Right ventricle myocardium superior (tissue), 1 donor: ENCODE measurements at places on chromosomes 1 and 21.

GRCh38 chr1:245915406-245915805 lies 591.7 kb downstream of the SMYD3 start:
- DNase-seq: no peak

GRCh38 chr1:202860744-202861419 lies 28.1 kb downstream of the RABIF start:
- peak; percentile 50 for DNase-seq

GRCh38 chr1:237470712-237471338 lies 419.9 kb downstream of the ZP4 start:
- DNase-seq: peak; percentile 65

DNA sequence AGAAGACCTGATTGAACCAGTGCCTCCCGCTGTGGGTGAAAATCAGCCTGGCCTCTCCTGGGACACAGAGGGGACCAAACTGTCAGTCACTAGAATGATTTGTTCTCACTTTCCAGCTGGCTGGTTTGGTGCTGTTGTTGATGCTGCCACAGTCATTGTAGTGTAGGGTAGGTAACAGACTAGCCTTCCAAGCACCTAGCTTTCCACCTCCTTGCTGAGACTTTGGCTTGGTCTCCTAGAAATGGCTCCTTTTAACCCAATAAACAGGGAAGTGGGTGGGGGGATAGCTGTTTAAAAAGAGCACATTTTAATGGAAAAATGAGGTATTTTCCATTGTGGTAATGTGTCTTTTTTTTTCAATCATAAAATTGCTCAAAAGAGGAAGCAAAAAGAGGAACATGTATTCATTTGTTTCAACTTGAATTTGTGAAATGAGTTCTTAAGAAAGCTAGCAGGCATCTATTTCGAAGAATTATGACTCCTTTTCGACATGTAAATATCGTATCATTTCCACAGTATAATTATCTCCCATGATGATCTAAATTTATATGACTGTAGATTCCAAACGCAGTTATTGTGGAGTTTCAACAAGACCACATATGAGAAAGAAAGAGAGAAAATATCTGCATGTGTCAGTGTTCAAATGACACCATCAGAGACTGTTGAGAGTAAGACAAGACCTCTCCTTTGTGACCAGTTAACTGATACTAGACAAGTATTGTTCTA lies 190.1 kb downstream of the HLX start:
- DNase-seq: no peak

DNA sequence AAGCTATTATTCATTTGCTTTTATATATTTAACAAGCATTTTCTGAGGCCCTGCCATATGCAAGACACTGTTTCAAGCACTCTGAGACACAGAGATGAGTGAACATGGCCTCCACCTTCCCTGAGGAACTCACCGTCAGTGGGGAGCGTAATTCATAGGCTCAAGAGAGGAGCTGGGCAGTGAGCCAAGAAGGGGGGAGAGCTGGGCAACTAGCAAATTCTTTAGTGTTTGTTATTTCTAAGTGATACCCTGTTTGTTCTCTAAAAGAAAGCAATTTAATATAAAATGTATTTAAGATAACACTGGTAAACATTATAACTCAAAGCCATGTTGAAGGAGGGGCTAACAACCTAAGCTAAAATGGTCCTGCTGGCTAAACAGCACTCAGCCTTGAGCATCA lies 119.2 kb upstream of the NGF start:
- no peak for DNase-seq

DNA sequence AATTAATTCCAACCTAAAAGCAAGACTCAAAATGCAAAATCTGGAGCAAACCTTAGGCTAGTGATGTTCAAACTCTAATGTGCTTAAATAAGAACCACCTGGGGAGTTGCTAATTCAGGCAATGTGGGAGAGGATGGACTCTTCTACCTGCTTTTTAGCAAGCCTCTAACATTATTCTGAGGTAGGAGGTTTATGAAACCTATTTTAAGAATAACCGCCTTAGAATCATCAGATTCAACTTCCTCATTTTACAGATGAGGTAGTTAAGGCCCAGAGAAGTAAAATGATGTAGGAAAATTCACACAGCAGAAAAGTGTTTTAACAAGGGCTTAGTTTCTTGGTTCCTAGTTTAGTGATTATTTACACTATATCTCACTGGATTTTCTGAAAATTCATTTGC lies 8.6 kb upstream of the NTNG1 start:
- DNase-seq: no peak

GRCh38 chr21:41848533-41848932 lies 30.6 kb downstream of the PRDM15 start:
- DNase-seq: no peak

DNA sequence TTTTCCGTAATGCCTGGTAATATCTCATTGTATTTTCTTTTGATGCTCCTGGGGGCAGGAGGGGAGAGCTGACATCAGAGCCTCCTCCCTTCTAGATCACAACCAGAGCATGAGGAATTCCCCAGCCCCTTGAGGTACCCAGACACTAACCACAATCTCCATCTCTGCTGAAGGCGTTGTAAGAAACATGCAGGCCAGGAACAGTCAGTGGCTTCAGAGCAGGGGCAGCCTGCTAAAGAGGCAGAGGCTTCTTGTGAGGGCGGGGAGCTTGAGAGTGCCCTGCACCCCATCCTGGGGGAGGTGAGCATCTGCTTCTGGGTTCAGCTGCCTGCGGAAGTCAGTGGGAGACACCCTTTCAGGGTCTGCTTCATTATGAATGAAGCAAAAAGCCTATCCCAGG lies 19.0 kb downstream of the MAPKAPK2 start:
- no peak for DNase-seq

GRCh38 chr1:203342192-203342940 lies 8.6 kb downstream of the FMOD start:
- DNase-seq: peak; percentile 50

DNA sequence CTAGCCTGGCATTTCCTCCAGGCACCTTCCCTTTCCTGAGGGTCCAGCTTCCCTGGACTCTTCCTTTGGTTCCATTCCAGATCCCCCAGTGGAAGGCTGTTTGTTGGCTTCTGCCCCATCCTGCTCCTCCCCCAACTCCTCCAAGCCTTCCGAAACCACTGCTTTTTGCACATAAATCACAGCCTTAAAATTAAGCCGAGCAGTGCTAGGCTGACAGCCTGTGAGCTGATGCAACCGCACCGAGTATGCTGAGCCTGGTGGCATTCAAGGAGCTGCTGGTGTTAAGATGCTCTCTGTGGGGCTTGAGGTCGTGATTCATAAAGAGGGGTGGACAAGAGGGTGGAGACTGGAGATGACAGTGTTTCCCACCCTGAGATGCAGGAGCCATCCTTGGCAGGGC lies 266.6 kb upstream of the C1orf174 start:
- DNase-seq: no peak

DNA sequence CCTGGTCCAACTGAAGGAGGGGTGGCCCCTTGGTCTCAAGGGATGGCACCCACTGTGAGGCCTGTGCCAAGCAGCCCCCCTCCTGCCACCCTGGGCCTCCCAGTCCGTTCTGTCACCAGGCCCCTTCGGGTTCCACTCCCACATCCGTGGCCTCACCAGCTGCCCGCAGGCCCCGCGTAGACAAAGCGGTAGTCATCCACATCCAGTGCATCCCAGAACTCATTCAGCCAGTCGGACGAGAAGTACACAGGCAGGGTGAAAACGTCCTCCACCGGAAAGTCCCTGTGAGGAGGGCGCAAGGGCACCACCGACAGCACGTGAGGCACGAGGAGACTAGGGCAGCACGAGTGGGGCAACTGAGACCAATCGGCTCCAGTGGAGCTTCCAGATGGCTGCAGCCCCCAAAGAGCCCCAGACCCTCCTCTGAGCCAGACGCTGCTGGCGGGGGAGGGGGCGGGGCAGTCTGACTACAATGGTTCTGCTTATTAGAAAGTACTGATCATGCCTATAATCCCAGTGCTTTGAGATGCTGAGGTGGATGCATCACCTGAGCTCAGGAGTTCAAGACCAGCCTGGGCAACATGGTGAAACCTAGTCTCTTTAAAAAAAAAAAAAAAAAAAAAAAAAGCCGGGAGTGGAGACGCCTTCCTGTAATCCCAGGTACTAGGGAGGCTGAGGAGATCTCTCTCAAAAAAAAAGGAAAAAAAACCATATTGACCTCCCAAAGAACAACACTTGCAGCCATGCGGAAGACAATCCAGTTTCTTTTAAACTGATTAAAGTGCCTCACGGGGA lies 1.2 kb downstream of the JMJD4 start:
- DNase-seq: no peak

DNA sequence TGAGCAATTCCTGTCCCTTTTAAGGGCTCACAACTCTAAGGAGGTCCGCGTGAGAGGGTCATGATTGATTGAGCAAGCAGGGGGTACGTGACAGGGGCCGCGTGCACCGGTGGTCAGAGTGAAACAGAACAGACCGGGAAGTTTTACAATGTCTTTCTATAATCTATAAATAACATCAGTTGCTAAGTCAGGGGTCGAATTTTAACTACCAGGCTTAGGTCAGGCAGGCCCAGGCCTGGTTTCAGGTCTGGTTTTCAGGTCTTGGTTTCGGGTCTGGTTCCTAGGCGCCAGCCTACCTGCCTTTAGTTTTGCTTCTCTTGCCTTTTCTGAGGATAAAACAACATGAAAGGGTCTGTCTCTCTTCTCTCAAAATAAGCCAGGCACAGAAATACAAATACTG lies 476.0 kb upstream of the CAMK1G start:
- DNase-seq: no peak
